ENCODE measurements at places on chromosomes 4 and X.

GRCh38 chrX:150211988-150212387 is 151.1 kb upstream of the MAMLD1 start:
- DNase-seq = no peak

DNA sequence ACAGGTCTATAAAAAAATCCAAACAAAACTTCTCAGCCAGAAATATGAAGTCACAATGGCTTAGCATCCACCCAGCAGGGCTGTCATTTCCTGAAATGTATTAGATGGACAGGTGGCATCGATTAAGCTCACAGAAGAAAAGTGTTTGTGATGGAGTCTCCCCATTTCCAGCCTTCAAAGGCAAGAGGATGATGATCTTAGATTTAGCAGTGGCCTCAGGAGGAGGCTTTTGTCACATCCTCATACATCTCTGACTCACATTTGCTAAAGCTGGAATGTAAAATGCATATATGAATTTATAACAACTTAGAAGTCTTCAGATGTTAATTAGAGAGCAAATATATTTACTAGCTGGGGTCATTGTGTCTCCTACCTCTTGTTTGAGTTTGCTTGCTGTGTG is 441.9 kb downstream of the SPRY1 start:
- DNase-seq = no peak

DNA sequence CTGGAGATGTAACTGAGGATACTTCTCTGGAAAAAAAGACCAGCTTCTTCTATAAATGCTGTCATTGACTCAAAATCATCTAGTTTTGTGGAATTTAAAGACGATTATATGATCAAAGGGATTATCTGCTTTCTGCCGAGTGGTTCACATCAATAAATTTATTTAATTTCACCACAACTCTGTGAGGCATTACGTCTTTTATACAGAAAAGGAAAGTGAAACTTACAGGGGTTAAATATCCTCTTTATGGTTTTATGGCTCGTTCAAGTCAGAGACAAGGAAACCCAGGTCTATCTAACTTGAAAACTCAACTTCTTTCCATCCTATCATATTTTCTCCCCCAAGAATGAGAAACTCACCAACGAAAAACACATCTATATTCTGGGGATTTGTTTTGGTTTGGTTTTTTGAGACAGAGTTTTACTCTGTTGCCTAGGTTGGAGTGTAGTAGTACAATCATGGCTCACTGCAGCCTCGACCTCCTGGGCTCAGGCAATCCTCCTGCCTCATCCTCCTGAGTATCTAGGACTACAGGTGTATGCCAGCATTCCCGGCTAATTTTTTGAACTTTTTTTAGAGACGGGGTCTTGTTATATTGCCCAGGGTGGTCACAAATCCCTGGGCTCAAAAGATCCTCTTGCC is 377.9 kb upstream of the EMCN start:
- peak; percentile 40 for DNase-seq

GRCh38 chr4:36966756-36967460 is 277.6 kb upstream of the NWD2 start:
- no peak for DNase-seq

DNA sequence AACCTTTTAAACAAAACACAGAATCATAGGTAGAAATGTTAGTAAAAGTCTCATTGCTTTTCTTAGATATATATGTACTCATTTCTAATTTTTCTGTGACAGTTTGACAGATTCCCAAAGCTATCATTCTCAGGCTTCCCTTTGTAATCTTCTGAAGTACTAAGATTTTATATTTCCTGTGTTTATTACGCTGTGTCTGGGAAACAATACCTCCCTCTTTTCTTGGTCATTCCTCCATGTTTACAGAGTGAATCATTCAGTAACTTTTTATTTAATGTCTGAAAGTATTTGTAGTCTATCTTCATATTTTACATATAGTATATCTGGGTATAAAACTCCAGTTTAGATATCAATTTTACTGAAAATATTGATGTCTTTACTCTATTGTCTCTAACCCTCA is 1826.3 kb upstream of the IGFBP7 start:
- no peak for DNase-seq

DNA sequence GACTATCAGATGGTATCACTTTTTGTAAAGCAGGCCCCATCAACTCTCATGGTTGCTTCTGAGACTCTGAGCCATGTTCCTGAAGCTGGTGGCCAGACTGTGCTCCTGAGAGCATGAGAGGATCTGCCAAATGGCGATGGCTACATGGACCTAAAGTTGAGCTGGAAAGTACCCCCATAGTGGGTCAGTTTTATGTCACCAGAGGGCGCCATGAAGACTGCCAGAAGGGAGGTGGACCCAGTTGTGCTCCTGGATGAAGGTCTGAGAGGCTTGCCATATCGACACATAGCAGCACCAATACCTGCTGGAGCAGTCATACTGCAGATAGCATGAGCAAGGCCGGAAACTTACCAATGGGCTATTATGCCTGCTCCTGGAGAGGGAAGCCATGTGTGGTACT is 105.7 kb downstream of the SLITRK2 start:
- no peak for DNase-seq

GRCh38 chrX:9997041-9997440 is 29.9 kb downstream of the CLDN34 start:
- DNase-seq = no peak

GRCh38 chr4:101458914-101459313 is 111.6 kb upstream of the PPP3CA start:
- no peak for DNase-seq

GRCh38 chr4:80196922-80197573 is at the start of gene PRDM8:
TSS of gene PRDM8 (plus strand) at chr4:80197503. CDS start at chr4:80200081, 2,578 bp downstream.
- peak; percentile 39 for DNase-seq

- peak; percentile 54 for DNase-seq
These were observed 44.9 kb downstream of the JADE1 start for GRCh38 chr4:128854433-128854832.

DNA sequence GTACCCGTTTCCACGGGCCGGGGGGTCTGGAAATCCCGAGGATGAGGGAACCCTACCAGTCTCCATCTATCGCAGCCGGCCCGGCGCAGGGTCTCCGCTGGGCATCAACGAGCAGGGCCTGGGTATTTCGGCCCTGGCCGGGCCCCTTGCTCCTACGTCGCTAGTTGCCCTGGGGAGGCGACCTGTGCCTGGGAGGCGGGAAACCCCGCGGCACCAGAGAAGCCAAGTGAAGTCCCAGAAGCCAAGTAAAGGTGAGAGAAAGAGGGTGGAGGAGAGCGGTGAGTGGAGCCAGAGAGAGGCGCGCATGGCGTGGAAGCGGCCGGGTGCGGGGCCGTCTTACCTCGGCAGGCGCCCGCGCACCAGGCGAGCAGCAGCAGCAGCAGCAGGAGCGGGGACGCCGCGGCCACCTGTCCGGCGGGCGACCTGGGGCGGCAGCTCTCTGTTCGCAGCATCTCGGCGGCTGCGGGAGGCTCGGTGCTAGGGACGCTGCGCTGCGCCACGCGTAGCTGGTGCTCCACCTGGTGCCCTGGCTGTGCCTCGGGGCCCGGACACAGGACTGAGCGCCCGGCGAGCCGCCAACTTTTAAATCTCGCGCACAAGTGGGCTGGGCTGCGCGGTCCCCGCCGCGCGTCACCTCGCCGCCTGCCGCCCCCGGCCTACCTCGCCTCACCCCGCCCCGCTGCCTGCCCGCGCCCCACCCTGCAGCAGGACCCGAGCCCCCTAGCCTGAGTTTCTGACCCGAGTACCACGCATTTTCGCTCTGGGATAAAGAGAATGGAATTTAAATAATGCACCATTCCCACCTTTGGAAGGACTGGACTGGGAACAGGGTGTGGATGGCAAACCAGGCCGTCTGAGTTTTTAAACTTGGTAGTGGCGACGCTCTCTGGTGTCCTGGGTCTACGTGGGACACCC is at the start of gene NMU:
Gene NMU, minus strand, starts transcription at position 558 of the 915 bp plus-strand sequence. Its CDS starts 106 bp downstream, at position 452.
- peak; percentile 16 for DNase-seq

DNA sequence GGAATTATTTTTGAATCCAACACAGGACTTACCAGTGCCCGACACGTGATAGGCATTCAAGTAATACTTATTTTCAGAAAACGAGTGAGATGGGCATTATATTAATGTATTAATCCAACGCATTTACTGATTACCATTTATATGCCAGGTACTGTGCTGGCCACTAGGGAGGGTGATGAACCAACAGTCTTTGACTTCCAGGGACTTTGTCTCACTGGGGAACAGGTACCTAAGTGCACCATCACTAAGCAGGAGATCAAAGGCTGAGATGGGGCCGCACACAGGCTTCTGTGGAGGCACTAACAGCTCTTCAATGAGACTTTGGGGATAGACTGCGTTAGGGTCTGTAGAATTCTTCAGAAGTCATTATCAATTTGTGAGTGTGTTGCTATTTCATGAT is 5.7 kb upstream of the TADA2B start:
- peak; percentile 19 for DNase-seq

- DNase-seq = no peak
These were observed at the start of gene CFAP47 for GRCh38 chrX:35919536-35920309. TSS of gene CFAP47 (plus strand) at chrX:35919734. CDS start at chrX:35919800, 66 bp downstream.

DNA sequence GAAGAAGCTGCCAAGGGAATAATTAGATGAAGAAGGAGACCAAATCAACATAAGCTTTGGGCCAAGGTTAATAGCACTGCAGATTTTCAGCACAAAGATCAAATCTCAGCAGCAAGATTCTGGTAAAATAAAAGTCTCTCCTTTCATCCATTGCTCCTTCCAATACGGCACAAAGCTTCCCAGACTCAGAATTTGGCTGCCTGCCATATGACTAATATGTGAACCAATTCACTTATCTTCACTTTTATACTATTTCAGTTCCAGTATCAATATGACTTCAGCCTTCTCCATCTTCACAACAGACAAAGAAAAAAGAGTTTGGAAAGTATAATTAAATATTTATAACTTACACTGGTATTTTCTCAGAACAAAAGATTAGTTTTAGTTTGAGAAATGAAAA is 978.3 kb upstream of the GRID2 start:
- DNase-seq = no peak

DNA sequence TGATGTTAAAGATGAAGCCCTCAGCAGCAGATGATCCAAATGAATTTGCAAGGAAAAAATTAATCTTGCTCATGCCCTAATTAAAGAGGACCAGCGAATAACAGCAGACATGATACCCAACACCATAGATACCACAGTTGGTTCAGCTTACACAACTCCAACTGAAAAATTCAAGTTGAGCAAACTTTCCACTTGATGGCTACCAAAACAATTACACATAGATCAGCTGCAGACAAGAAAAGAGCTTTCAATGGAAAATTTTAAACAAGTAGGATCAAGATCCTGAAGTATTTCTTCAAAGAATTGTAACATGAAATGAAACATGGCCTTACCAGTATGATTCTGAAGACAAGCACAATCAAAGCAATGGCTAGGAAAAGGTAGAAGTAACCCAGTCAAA is 90.0 kb downstream of the KLHL13 start:
- no peak for DNase-seq

- no peak for DNase-seq
These were observed 125.5 kb downstream of the GPAT3 start for GRCh38 chr4:83661359-83661758.

- DNase-seq = no peak
These were observed 19.7 kb upstream of the PNPLA4 start for GRCh38 chrX:7946960-7947359.

- no peak for DNase-seq
These were observed 42.9 kb downstream of the ACSL1 start for GRCh38 chr4:184782731-184783373.

DNA sequence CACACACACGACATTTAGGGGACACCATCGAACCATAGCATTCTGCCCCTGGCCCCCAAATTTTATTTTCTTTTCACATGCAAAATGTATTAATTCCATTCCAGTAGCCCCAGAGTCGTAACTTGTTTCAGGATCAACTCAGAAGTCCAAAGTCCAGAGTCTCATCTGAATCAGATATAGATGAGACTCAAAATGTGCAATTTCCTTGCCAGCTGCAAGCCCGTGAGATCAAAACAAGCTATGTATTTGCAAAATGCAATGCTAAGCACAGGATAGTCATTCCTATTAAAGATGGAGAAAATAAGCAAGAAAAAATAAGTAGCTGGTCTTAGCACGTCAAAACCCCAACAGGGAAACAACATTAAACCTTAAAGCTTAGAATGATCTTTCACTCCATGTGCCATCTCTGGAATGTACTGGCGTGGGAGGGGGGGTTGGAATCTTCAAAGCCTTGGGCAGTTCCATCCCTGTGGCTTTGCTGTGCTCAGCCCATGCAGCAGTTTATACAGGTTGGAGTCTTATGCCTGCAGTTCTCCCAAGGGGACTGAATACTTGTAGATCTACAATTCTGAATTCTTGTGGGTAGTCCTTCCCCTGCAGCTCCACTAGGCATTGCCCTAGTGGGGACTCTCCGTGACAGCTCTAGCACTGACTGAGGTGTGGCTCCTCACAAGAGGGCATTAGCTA is 47.7 kb upstream of the SYTL5 start:
- DNase-seq = no peak

DNA sequence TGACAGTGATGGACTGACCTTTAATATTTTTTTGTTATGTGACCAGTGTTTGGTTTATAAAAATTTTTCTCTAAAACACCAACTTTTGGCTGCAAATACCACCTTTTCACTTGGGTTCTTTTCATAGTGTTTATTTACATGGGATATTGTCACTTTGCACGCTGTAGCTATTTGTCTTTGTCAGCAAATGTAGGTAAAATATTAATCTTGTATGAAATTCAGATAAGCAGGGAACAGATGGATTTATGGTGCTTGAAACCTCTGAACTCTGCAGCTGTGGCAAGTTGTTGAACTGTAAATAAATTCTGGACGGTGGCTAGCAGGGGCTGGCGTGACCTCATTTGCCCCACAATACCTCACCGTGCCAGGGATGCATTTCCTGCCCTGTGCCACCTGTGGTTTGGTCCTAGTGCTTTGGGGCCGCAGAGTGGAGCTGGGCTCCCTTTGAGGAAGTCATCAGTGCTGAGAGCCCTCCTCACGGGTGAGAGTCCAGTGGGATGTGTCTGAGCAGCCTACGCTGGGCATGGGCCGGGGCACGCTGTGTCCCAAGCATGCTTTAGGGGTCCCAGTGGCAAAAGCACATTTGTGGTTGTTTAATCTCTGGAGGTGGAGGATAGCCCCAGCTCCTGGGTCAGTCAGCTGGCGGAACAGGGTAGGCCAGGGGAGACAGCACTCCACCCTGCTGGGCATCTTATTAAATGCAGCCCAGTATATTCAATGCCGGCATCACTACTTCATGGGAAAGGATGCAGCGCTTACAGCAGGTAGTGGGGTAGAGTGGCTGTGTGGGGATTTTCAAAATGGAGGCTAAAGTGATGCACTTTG is 108.6 kb downstream of the TBL1X start:
- no peak for DNase-seq

DNA sequence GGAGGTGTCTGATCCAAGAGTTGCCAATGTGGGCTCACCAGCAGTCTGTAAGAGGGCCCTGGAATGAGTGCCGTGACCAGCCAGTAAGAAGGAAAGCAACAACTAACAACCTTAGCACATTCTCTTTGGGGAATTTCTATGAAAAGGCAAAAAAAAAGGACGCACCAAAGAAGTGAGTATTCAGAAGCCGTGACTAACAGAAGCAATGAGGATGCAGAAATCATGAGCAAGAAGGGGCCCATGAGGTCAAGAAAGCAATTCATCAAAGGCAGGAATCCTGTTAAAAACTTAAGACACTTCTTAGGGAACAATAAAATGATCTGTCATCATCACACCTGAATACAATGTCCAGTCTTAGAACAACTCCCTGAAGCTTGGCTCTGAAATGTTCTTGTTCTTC is 260.5 kb downstream of the RAPGEF2 start:
- no peak for DNase-seq

GRCh38 chr4:188287169-188287894 is 148.1 kb downstream of the TRIML1 start:
- DNase-seq = no peak

Measured in CD4-positive, alpha-beta T cell treated with Interleukin-10 for 1 hour (primary cell).